Gastroesophageal sphincter (tissue), 4 donors: ENCODE measurements at places on chromosomes 13 and 19.

DNA sequence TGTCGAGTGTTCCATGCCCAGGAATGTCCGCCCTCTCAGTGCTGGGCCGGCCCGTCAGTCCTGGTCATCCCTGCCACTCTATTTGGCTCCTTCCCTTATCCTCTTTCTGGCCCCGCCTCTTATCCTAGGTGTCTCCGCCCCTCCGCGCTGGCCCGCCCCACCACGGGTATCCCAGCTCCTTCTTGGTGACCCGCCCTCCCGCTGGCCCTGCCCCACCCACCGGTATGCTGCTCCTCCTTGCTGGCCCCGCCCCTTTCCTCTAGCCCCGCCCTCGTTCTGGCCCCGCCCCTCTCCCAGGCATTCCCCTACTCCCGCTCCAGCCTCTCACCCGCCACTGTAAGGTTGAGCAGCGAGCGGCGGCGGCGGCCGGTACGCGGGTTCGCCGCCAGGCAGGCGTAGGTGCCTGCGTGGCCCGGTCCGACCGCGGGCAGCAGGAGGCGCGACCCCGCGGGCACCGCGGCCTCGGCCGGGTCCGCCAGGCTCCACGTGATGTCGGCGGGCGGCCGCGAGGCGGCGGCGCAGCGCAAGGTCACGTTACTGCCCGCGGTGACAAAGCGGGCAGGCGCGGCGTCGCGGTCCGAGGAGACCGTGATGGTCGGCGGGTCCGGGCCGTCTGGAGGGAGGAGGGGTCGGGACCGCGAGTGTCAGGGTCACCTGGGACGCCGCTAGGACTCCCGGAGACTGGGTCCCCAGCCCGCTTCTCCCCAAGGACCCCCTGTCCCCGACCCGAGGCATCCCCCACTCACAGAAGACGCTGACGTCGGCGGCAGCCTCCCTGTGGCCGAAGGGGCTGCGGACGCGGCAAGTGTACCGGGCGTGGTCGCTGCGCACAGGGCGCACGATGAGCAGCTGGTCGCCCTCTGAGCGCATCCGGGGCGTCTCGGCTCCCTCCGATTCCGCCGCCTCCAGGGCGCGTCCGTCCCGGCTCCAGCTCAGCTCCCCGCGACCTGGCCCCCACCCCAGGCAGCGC lies 2.0 kb downstream of the VSIG10L start:
- H3K4me1 ChIP-seq, result peaks cover 7% of the 10 kb centered on the region
- H3K4me3 ChIP-seq, result peak overlapping the region; percentile 72
- no peaks in the 10 kb centered on the region for H3K27me3 ChIP-seq
- H3K36me3 ChIP-seq, result no peaks in the 10 kb centered on the region
- peak; percentile 95 for ATAC-seq

GRCh38 chr19:36605877-36606478 lies 865 bp downstream of the ZNF382 start:
- H3K4me1 ChIP-seq, result peaks cover 22% of the 10 kb centered on the region
- H3K36me3 ChIP-seq, result no peaks in the 10 kb centered on the region
- H3K4me3 ChIP-seq, result peak overlapping the region; percentile 85
- H3K27ac ChIP-seq, result no peak overlapping the region
- H3K27me3 ChIP-seq, result no peaks in the 10 kb centered on the region

DNA sequence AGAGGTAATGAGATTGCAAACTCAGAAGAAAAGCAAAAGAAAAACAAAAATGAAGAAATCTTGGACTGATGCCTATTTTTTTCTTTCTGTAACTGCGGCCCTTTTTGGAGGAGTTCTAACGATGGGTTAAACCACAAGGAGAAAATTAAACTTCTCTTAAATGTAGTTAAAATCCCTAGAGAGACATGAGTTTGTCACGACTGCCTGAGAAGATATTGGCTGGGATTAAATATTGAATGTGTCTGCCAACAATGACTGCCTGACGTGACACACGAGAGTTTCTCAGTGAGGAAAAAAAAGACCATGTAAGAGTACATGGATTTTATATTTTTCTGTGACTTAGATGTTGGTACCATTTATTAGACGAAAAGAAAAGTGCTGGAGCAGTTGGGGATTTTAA lies 1013.4 kb downstream of the PCDH9 start:
- H3K4me1 ChIP-seq, result no peaks in the 10 kb centered on the region
- H3K27me3 ChIP-seq, result no peaks in the 10 kb centered on the region
- no peak for ATAC-seq
- H3K4me3 ChIP-seq, result no peak overlapping the region
- H3K27ac ChIP-seq, result no peak overlapping the region

GRCh38 chr19:58584498-58585441 lies 11.6 kb upstream of the MZF1 start:
- no peaks in the 10 kb centered on the region for H3K27me3 ChIP-seq
- peaks cover 11% of the 10 kb centered on the region for H3K4me1 ChIP-seq
- peaks cover 34% of the 10 kb centered on the region for H3K36me3 ChIP-seq
- ATAC-seq, result no peak

DNA sequence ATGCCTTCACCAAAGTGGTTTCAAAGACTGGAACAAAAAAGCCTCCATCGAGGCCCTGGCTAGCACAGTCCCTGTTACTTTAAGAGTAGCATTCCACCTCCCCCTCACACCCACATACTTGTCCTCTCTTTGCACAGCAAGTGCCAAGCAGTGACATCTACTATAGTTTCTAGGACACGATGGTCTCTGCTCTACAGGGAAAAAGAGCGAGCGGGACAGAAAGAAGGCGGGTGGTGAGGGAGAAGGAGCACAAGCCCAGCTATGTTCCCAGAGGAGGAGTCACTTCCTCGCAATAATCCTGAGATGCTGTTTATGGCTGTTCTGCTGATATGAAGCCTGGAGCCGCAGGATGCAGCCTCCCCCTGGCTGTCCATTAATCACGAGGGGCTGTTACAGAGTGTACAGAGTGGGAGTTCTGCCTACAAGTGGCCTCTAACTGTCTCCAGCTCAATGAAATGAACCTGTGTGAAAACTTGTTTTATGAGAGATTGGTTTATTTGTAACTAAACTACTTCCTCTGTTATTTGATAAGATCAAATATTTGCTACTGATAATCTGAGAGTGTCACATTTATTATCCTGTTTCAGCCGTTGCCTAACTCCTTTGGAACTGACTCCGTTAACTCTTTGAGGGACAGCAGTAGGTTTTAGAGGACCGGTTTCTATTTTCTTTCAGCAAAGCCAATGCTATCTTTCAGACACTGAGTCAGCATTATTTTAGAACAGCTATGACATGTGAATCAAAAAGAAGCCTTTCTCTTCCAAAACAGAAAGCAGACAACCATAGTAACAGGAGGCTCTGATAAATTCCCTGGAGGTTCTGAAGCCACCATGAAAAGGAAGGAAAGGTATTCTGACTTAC lies 208.0 kb downstream of the SPRY2 start:
- ATAC-seq, result peak; percentile 73
- peak overlapping the region; percentile 23 for H3K4me3 ChIP-seq
- no peaks in the 10 kb centered on the region for H3K27me3 ChIP-seq
- H3K36me3 ChIP-seq, result no peaks in the 10 kb centered on the region
- peaks cover 34% of the 10 kb centered on the region for H3K4me1 ChIP-seq

DNA sequence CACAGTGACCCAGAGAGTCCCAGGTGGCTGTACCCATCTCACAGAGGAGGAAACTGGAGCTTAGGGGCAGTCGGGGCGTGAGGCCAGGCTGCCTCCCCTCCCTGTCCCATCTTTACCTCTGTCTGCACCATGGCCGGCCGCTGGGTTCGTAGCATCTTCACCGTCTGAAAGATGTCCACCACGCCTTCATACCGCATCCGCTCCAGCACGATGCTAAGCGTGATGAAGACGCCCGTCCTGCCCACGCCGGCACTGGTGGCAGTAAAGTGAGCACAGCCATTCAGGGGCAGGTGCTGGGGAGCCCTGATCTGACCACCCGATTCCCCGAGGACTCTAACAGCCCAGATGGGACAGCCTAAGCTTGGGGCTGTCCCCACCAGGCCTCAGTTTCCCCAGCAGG lies 132.8 kb downstream of the PTPRS start:
- ATAC-seq, result no peak
- H3K27ac ChIP-seq, result no peak overlapping the region
- no peaks in the 10 kb centered on the region for H3K36me3 ChIP-seq
- no peaks in the 10 kb centered on the region for H3K27me3 ChIP-seq
- no peak overlapping the region for H3K4me3 ChIP-seq
- H3K4me1 ChIP-seq, result no peaks in the 10 kb centered on the region

DNA sequence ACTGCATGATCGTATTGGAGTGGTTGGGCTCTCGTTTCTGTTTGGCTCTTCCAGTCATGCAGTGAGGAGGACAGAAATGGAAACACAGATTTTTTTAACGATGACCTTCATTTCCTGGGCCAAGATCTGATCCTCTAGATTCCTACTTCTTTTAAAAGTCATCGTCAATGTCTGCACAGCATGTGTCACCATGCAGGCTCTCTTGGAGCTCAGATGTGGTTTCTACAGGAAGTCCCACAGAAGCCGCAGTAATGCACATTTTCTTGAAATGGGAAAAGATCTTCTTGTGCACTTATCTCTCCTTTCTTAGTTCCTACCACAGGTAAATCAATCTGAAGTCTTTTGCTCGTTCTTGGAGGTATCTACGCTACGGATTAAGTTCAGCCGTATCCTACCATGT lies 626.9 kb downstream of the EFNB2 start:
- H3K4me3 ChIP-seq, result no peak overlapping the region
- no peak overlapping the region for H3K27ac ChIP-seq
- no peaks in the 10 kb centered on the region for H3K36me3 ChIP-seq
- ATAC-seq, result no peak

DNA sequence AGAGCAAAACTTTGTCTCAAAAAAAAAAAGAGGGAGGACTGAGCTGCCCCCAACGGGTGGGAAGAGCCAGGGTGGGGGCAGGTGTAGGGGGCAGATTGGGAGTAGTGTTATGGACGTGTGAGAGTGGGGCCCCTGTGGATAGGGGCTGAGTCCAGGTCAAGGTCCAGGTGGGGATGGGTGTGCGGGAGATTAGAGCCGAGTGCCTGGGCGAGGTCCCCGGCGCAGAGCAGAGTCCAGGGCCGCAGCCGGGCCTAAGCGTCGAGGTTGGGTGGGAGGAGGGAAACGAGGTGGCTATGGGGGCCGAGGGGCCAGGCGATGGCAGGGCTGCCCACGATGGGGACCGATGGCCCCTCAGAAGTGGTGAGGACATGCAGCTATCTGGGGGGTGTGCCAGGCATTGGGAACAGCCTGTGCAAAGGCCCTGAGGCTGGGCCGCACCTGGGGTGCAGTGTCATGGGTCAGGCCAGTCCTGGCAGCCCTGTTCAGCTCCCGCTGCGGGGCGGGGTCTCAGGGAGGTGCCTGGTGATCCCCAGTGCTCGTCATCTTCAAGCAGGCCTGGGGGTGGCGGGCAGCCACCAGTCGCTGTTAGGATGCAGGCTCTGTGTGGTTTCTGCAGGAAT lies 12.3 kb upstream of the MISP start:
- H3K27ac ChIP-seq, result no peak overlapping the region
- no peaks in the 10 kb centered on the region for H3K27me3 ChIP-seq
- no peaks in the 10 kb centered on the region for H3K36me3 ChIP-seq
- no peak for ATAC-seq

GRCh38 chr19:28485292-28485691 lies 727.7 kb downstream of the UQCRFS1 start:
- H3K4me1 ChIP-seq, result no peaks in the 10 kb centered on the region
- peaks cover 13% of the 10 kb centered on the region for H3K27me3 ChIP-seq
- H3K4me3 ChIP-seq, result no peak overlapping the region
- no peak overlapping the region for H3K27ac ChIP-seq

DNA sequence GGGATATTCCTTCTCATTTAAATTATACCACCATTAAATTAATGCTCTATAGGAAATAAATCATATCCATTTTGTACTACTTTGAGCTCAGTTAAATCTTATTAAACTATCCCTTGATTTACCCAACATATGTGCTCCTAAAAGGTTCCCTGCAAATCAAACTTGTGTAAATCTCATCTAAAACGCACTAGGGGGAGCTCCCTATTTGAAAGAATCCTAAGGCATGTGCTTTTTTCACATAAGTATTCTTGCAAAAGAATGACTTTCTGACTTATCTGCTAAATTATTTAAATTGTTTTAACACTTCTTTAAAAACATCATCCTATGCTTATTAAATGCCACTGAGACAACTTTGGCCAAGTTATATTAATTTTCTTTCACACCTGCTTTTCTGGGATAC lies 7.9 kb downstream of the INTS6 start:
- H3K27me3 ChIP-seq, result no peaks in the 10 kb centered on the region
- H3K36me3 ChIP-seq, result no peaks in the 10 kb centered on the region
- no peak overlapping the region for H3K4me3 ChIP-seq
- ATAC-seq, result no peak
- H3K27ac ChIP-seq, result no peak overlapping the region

GRCh38 chr13:24159357-24159756 lies 1.2 kb upstream of the SPATA13 start:
- peaks cover 22% of the 10 kb centered on the region for H3K27me3 ChIP-seq
- no peaks in the 10 kb centered on the region for H3K36me3 ChIP-seq
- H3K27ac ChIP-seq, result no peak overlapping the region
- ATAC-seq, result no peak

DNA sequence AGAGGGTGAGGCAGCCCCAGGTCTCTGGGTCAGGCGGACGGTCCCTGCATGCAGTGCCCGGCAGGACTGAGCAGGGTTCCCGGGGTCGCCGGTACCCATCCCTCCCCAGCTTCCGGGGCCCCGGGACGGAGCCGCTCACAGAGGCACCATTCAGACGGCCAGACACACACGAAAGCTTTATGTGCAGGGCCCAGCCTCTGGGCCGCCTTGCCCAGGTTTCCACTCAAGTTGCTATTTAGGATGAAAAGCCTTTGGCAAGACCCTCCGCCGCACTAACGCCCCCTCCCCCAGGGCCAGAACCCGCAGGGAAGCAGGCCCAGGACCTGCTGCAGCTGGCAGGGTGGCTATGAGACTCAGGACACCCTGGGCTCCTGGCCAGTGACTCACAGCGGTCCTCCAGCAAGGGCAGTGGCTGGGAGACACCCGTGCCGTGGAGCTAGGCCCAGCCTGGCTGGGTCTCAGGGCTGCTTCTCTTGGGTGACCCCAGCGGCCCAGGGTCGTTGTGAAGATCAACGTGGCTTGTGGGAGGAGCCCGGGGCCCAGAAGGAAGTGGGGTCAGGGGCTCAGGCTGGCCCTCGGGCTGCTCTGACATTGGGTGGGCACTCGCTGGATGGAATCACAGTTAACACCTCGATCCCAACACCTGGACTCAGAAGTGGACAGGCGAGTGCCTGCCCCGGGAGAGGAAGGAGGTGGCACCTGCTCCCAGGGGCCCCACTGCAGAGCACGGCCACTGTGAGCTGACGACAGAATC lies 4.8 kb downstream of the C19orf25 start:
- H3K27me3 ChIP-seq, result peaks cover 57% of the 10 kb centered on the region
- peaks cover 79% of the 10 kb centered on the region for H3K4me1 ChIP-seq
- ATAC-seq, result no peak
- H3K27ac ChIP-seq, result no peak overlapping the region
- no peaks in the 10 kb centered on the region for H3K36me3 ChIP-seq

GRCh38 chr13:48302871-48303358 lies 636 bp upstream of the RB1 start:
- peaks cover 12% of the 10 kb centered on the region for H3K4me1 ChIP-seq
- peak overlapping the region; percentile 88 for H3K27ac ChIP-seq
- H3K36me3 ChIP-seq, result peaks cover 6% of the 10 kb centered on the region
- no peak for ATAC-seq

GRCh38 chr13:101291646-101292515 lies 124.4 kb downstream of the NALCN start:
- H3K27me3 ChIP-seq, result peaks cover 7% of the 10 kb centered on the region
- no peak overlapping the region for H3K27ac ChIP-seq
- ATAC-seq, result no peak
- no peaks in the 10 kb centered on the region for H3K4me1 ChIP-seq
- H3K4me3 ChIP-seq, result no peak overlapping the region
- H3K36me3 ChIP-seq, result no peaks in the 10 kb centered on the region

GRCh38 chr13:21330126-21330861 lies 128.8 kb downstream of the ZDHHC20 start:
- no peak for ATAC-seq
- no peak overlapping the region for H3K27ac ChIP-seq
- H3K4me1 ChIP-seq, result peaks cover 6% of the 10 kb centered on the region
- no peaks in the 10 kb centered on the region for H3K36me3 ChIP-seq
- H3K4me3 ChIP-seq, result no peak overlapping the region
- no peaks in the 10 kb centered on the region for H3K27me3 ChIP-seq
